ENCODE measurements at places on chromosomes 16 and 17. TPM values are rescaled to one million over a fixed set of nuclear protein-coding genes. Genes with fewer than 3 reads are reported as not detected.

The SOX15 gene
- 44.0 TPM for total RNA-seq

The TANC2 gene
- 2.1 TPM for total RNA-seq

The RAP1GAP2 gene
- total RNA-seq: 45.7 TPM

The TANGO6 gene
- total RNA-seq: 13.2 TPM

The NPW gene
- total RNA-seq: 2.0 TPM

The ABCA10 gene
- not detected for total RNA-seq

The TBC1D3G gene
- total RNA-seq: not detected

The KCTD2 gene
- total RNA-seq: 41.0 TPM

The KRT25 gene
- not detected for total RNA-seq

The OR4D1 gene
- 0.22 TPM for total RNA-seq

The WDR59 gene
- total RNA-seq: 32.0 TPM

The KRT17 gene
- not detected for total RNA-seq

The KRT36 gene
- not detected for total RNA-seq

The TNP2 gene
- not detected for total RNA-seq

The EVPLL gene
- not detected for total RNA-seq

The CDH16 gene
- total RNA-seq: not detected

The SEZ6L2 gene
- total RNA-seq: 59.0 TPM

The MFSD6L gene
- total RNA-seq: 0.07 TPM

The HS3ST4 gene
- total RNA-seq: 3.3 TPM

The CCL7 gene
- total RNA-seq: not detected

The DOK4 gene
- total RNA-seq: 15.3 TPM

The RMI2 gene
- total RNA-seq: 59.2 TPM

All from H7 (cell line).